ENCODE measurements at places on chromosomes 6 and 20.
A peak's percentile ranks its signal among the peaks of the same experiment; 100 is the strongest.

GRCh38 chr6:26158076-26158580 is 70.9 kb downstream of the HFE start:
- peak; percentile 73 for DNase-seq

DNA sequence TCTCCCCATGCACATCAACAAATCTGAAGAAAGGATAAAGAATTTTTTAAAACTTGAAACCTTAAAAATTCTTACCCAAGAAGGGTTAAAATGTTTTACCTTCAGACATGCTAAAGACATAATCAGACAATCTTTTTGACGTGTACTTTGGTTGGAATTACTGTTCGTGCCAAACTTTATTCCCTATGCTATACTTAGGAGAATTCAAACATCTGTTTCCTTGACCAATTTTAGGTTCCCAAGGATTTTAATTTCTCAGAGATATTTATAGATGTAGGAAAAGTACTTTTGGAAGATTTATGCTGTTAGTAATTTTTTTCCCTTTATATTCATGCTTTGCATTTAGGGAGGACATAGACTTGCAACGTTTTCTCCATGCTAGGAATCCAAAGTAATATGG is 108.4 kb downstream of the AFG1L start:
- no peak for DNase-seq

- DNase-seq: no peak
Observed at GRCh38 chr6:152310371-152310954, 326.7 kb downstream of the SYNE1 start.

DNA sequence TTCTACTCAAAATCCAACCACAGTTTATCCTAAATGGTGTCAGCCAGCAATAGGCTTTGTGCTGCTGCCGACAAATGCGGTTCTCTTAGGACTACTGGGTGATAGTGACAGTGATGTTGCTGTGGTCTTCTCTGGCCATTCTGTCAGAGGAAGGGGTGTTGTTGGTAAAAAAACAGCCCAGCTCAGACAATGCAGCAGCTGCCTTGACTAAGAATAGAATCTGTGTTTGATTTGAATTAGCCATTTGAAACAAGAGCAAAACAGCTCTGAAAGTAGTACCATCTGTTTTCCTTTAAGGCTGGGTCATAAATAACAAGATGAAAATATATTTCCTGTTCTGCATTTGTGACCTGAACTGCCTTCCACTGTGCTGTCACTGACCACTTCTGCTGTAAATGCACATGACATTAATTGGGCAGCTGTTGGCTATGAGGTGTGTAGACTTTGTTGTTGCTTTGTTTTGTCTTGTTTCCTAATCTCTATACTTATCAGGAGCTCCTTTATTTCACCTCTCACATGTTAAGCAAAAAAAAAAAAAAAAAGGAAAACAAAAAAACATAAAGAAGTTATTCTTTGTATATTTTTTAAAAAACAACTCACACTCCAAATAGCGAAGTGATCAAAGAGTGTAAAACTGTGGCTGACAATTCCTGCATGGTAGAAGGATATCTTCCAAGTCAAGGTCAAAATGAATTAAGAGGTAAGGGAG is 497.8 kb upstream of the ARID1B start:
- no peak for DNase-seq

- no peak for DNase-seq
Observed at GRCh38 chr6:167774881-167775280, 51.8 kb upstream of the AFDN start.

DNA sequence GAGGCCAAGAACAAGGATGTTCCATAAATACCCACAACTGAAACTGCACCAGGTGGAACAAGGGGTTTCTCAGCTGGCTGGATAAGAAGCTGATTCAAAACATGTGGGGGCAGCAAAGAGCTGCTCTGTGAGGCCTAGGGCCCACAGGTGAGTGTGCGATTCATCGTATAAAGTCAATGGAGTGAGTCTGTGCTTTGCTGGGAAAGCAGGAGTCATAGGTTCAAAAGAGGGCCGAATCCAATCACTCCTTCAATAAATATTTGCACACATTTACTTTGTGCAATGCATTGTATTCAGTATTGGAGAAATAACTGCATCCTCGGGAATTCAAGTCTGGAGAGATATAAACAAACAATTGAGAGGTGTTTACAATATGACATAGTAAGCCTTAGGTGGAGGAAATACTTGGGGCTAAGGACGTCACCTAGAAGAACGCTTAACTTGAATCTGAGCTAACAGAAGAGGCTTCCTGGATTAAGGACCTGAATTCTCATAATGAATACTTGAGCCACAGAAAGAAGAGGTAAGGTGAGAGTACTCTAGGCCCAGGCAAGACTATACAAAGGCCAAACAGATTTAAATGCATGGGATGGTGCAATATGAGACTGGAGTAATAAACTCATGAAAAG is 83.7 kb upstream of the TMEM30A start:
- no peak for DNase-seq

DNA sequence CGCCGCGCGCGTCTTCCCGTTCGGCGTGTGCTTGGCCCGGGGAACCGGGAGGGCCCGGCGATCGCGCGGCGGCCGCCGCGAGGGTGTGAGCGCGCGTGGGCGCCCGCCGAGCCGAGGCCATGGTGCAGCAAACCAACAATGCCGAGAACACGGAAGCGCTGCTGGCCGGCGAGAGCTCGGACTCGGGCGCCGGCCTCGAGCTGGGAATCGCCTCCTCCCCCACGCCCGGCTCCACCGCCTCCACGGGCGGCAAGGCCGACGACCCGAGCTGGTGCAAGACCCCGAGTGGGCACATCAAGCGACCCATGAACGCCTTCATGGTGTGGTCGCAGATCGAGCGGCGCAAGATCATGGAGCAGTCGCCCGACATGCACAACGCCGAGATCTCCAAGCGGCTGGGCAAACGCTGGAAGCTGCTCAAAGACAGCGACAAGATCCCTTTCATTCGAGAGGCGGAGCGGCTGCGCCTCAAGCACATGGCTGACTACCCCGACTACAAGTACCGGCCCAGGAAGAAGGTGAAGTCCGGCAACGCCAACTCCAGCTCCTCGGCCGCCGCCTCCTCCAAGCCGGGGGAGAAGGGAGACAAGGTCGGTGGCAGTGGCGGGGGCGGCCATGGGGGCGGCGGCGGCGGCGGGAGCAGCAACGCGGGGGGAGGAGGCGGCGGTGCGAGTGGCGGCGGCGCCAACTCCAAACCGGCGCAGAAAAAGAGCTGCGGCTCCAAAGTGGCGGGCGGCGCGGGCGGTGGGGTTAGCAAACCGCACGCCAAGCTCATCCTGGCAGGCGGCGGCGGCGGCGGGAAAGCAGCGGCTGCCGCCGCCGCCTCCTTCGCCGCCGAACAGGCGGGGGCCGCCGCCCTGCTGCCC is 1.1 kb downstream of the SOX4 start:
- peak; percentile 11 for DNase-seq

GRCh38 chr6:10411971-10412460 is 2.9 kb downstream of the TFAP2A start:
- DNase-seq: peak; percentile 26

GRCh38 chr6:167915139-167915538 is 82.3 kb upstream of the KIF25 start:
- no peak for DNase-seq

DNA sequence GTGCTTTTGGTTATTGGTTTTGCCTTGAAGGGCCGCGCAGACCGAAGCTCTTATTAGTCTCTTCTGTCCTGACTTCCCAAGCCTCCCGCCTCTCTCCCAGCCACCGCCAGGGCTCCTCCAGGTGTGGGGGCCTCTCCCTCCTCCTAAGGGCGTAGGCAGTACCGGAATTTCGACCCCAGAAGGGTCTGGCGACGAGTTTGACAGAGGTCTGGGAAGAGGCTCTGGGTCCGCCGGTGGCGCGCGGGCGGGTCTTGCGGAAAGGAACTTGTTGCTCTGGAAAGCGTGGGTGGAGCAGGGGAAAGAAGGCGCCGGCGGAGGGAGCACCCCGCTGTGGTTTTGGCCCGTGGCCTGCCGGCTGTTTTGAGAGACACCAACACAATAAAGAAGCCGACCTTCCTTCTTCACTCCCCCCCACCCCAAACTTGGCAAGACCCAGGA is 1.8 kb downstream of the PCSK2 start:
- DNase-seq: no peak

GRCh38 chr6:141261016-141261671 is 871.6 kb upstream of the GJE1 start:
- no peak for DNase-seq

DNA sequence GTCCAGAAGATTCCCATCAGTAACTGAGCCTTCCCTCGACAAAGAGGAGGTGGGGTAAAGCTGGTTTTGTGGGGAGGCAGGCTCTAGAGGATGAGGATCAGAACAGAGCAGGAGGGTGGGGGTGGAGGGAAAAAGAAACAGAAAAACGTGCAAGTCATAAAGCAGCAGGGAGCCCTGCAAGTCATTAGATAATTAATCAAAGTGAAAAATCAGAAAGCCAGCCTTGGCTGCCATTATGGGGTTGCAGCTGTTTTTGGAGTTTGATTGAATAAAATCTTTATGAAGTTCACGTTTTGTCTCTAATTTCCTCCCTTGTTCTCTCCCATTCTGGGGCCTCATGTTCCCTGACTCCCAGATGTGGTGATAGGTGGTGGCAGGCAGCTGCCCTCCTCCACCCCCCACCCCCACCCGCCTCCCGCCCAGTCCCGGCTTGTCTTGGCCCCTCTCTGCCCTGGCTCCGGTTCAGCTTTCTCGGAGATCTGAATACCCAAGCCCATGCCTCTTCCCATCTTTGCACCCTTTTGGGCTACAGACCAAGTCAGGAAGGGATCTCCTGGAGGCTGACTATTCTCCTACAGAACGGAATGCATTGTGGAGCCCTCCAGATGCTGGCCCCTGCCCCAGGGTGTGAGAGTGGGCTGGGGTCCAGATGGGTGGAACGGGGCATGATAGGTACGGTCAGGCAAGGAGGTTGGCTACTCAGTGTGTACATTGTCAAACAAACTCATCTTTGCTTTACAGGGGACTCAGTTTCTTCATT is 141.8 kb downstream of the CDC5L start:
- no peak for DNase-seq

- DNase-seq: no peak
Observed at GRCh38 chr6:166423781-166424180, 41.0 kb upstream of the MPC1 start.

- no peak for DNase-seq
Observed at GRCh38 chr20:3595541-3595940, 67.7 kb downstream of the GFRA4 start.

DNA sequence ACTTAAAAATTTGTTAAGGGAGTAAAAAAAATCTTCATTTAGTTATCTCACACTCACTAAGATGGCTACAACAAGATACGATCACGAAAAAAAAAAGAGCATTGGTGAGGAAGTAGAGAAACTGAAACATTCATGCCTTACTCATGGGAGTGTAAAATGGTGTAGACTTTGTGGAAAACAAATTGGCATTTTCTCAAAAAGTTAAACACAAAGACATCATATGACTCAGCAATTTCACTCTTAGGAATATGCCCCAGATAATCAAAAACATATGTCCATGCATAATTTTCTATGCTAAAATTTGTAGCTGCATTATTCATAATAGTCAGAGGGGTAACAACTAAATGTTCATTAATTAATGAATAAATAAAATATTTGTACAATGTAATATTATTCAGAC is 120.9 kb upstream of the IRAK1BP1 start:
- DNase-seq: no peak

- DNase-seq: no peak
Observed at GRCh38 chr6:107353773-107354382, 105.5 kb downstream of the PDSS2 start.

DNA sequence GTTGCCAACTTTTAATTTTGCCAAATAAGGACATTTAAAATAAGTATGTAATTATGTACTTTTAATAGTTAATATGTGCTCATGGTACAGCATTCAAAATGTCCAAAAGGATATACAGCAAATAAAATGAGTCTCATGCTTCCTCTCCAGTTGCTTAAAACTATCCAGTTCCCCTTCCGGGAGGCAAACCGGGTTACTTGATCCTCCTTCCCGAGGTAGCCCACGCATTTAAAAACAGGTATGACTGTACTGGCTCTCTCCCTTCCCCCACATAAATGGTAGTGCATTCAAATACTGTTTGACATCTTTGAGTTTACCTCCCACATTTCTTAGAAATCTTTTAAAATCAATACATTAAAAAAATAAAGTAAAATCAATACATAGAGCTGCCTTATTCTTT is 66.4 kb downstream of the PHF20 start:
- DNase-seq: no peak

DNA sequence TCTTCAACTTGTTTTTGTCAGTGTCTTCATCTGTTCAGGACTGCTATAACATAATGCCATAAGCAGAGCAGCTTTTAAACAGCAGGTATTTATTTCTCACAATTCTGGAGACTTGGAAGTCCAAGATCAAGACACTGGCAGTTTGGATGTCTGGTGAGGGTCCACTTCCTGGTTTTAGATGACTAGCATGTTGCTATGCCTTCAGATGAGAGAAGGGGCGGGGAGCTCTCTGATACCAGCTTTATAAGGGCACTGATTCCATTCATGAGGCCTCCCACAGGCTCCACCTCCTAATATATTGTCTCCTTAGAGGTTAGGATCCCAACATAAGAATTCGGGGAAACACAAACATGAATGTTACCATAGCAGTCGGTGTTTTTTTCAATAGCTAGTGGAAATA is 52.9 kb downstream of the FAM83B start:
- no peak for DNase-seq

DNA sequence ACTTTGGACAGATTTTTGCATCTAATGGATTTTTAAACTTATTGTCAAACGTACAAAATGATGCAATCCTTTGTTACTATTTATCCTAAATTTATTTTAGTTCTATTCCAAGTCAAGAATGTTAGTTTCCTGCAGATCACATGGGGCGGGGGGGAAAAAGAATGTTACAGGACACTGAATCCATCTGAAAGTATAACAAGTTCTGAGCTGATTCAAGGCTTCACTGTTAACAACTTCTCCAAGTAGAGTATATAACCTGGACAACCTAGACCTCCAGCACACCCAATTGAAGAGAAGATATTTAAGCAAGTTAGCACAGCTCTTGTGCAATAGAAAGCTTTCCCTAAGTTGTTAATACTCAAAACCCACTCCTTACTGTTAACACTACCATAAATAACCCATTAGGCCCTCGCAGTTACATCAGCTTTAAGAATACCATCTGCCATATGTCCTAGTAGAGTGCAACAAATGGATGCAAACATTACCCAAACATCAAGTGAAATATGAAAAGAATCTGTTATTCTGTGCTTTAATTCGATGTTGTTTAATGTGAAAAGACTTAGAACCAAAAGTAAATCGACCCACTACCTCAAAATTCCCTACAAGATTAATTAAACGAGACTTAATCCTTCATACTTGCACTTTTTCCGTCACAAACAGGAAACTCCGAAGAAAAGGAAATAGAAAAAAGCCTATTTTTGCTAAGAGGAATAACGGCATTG is 1.3 kb downstream of the SEC63 start:
- no peak for DNase-seq

DNA sequence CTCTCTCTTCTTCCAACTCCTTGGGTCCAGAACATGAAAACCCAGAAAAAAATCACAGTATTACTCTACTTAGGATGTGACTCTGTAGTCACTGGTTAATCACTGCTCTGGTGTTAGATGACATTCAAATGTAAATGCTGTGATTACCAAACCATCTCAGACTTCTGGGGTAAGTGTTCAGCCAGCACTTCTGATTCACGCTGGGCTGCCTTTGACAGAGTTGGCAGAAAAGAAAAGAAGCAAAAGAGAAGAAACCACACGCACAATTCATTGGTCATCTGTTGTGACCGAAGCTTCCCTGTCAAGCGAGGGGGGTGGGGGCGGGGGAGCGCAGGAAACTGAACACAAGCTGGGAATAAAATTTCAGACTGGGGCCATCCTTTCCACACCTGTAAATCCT is 82.7 kb downstream of the PSMG4 start:
- no peak for DNase-seq

- no peak for DNase-seq
Observed at GRCh38 chr20:57524511-57525176, at the start of gene CTCFL. Gene CTCFL, minus strand, starts transcription at chr20:57525140. Its CDS starts 935 bp downstream, at chr20:57524205.

GRCh38 chr6:52815167-52816092 is 11.8 kb upstream of the GSTA1 start:
- peak; percentile 30 for DNase-seq
